ENCODE measurements at places on chromosomes 16 and 17.
A peak's percentile ranks its signal among the peaks of the same experiment; 100 is the strongest.

GRCh38 chr16:73140929-73141328 is 93.0 kb upstream of the ZFHX3 start:
- DNase-seq = no peak

- DNase-seq = no peak
These were observed 152.6 kb downstream of the IRF8 start for GRCh38 chr16:86051368-86052114.

- no peak for DNase-seq
These were observed 2.9 kb upstream of the SCIMP start for GRCh38 chr17:5237541-5238016.

DNA sequence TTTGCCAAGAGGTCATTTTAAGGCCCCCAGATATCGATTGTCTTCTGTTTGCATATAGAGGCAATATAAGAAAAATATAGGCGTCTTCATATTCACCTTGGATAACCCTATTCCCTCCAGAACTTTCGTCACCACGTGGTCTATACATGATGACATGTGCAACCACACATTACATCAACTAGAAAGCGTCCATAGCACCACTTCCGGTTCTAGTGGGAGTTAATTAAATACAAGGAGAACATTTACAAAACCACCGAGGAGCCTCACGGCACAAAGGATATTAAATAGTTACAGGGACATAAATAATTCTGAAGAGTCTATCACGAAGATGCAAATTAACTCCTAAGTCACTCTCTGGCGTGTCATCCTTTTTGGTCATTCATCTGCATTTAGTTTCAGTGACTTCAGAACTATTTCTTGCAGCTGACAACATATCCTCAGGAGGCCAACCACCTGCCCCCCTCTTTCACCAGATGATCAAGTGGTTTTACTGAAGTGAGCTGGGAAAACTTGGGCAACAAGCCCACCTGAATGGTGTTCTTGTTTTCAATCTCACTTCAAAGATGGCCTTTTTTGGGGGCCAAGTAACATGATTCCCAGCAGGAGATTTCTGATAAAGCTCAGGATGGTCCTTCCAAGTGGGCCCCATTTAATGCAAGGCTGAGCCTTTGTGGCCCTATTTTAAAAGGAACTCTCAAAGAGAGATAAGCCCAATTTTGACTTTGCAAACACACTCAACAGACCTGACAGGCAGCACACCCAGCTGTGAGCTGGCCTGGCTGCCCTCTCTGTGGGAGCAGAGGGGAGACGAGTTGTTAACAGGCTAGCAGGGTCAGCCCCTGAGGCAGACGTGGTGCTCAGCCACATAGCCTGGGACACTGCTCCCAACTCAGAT is 15.3 kb downstream of the CMTM3 start:
- no peak for DNase-seq

GRCh38 chr16:84270071-84270470 is 24.6 kb upstream of the WFDC1 start:
- no peak for DNase-seq

GRCh38 chr16:69762814-69763598 is 874 bp downstream of the WWP2 start:
- DNase-seq = no peak

- peak; percentile 54 for DNase-seq
These were observed 367 bp downstream of the MGRN1 start for GRCh38 chr16:4624827-4625559.

DNA sequence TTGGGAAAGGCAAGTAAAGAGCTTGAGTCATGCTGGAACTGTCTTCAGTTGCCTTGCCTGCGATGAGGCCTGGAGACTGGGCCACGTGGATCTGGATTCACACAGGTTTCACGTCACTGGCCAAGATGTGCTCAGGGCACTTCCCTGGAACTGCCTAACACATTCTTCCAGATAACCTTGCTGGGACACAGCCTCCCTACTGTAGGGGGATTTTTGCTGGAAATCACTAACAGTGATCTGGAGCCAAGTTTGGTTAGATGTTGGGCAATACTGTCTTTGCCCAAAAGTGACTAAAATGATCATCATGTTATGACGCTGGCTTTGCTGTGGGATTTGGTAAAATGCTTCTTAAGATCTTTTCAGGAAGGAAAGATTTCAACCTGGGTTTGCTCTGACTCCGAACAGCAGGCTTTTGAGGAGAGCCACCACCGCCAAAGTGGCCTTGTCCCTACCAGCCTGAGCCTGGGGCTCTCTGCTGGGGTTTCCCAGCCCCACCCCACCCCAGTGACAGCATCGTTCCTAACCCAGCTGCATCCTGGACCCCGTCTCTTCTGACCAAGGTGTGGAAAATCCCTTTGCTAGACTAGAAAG is 14.7 kb downstream of the C1QTNF1 start:
- no peak for DNase-seq

GRCh38 chr16:56451753-56452689 is 667 bp downstream of the OGFOD1 start:
- DNase-seq = no peak

DNA sequence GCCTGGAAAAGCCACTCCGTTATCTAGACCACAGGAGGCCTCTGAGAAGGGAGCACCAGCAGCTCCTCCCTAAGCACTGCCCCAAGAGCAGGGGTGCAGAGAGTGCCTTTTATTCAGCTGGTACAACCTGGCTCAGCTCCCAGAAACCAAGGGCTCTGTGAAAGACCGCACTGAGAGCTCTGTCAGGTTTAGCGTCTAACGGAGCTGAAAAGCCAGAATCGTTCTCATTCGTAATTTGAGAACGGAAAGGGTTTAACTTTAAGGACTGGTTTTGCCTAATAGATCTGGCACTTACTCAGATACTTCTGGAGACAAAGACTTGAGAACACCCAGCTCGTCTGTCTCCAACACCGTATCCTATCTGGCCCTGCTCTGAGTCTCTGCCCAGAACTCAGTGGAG is 13.5 kb downstream of the MPG start:
- no peak for DNase-seq

GRCh38 chr17:622356-622755 is 92.3 kb downstream of the VPS53 start:
- no peak for DNase-seq

DNA sequence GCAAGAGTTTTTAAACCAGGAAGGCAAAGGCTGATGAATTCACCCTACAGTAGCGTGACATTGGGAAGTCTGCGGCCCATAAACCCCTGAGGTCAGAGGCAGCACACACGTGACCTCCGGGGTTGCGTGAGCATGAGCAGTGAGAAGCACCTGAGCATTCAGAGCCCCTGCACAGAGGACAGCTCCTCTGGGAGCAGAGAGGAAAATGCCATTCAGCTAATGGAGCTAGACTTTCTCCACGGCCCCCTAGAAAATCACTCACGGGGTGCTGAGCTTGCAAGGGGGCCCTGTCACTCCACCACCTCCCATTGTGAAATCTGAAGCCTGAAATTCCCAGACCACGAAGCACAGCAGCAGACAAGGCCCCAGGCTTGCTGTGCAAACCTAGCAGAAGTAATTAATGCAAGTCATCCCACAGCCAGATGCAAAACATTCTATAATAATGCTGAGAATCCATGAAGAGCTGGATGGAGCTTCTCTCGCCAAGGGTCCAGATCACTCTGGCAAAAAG is 114.9 kb upstream of the RCVRN start:
- no peak for DNase-seq

GRCh38 chr17:35164716-35165115 is 17.1 kb downstream of the UNC45B start:
- no peak for DNase-seq

DNA sequence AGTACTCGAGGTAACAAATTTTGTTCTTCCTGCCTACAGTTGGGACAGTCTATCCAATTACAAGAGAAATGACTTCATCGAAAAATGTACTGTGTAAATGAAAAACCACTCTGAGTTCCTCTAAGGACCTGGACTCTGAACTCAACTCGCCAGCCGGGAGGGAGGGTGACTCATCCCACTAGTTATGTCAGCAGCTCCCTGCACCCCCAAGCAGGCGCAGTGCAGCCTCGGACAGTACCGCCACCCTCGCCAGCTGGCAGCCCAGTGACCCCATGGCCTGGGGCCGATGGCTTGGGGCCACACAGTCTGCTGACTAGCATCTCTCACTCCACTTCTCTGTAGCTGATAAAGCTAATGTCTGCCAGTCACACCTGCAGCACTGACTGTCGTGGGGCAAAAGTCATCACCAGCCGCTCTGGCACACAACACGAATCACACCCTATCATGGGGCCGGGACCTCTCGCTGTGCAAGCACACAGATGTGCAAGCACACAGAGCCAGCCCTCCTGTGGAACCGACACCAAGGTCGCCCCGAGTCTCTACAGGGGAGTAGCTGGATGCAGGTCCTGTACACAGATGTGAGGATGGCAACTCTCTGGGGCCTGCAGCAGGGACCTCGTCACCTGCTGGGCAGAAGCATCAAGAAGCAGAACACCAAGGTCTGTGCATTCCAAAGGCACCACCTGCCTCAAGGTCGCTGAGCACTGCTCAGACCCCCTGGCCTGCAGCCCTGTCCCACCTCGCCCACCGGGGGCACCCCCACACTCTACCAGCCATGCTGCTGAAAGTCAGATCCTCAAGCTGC is 5.7 kb downstream of the CSNK1D start:
- no peak for DNase-seq

- DNase-seq = no peak
These were observed 127.1 kb upstream of the PLCG2 start for GRCh38 chr16:81651758-81652718.

- DNase-seq = no peak
These were observed 69.3 kb downstream of the STXBP4 start for GRCh38 chr17:55037828-55038227.
